Breast epithelium (tissue), 4 donors: ENCODE measurements at places on chromosomes 2 and 18. TPM values are rescaled to one million over a fixed set of nuclear protein-coding genes. Genes with fewer than 3 reads are reported as not detected.
A peak's percentile ranks its signal among the peaks of the same experiment; 100 is the strongest.

The ILKAP gene
- total RNA-seq: 43.9 TPM

DNA sequence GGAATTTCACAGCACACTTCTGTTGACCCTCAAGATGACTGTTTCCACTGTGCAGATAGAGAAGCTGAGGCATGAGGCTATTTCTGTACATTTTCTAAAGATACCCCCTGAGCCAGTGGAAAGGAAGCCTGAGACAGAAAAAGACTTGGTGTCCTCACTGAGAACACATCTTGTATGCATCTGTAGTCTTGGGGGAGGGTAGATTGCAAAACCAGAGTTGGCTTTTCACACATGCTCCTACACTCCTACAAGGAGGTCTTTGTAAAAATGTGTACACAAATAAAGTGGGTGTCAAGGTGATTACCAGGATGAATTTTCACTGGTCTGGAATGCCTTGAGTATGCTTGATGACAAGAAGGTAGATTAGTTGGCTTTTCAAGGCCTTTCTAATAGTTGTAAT is 98.0 kb downstream of the KCTD18 start:
- no peak for DNase-seq

DNA sequence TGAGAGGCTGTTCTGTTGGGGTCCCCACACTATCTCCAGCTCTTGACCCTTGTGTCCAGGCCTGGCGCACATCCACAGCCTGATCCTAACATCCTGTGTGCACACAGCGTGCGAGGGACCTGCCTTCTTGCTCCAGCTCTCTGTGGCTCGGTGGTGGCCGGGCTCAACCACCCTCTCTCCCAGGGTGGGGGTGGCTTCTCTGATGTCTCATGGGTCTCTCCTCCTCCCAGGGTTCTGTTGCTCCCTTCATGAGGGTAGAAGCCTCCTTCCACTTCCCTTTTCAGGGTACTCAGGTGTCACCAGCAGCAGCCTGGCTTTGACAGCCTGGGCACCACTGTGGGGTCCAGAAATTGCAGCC is 196.9 kb upstream of the RAB6C start:
- peak; percentile 40 for DNase-seq

GRCh38 chr2:104845946-104846785 is 7.7 kb upstream of the POU3F3 start:
- no peak for DNase-seq

DNA sequence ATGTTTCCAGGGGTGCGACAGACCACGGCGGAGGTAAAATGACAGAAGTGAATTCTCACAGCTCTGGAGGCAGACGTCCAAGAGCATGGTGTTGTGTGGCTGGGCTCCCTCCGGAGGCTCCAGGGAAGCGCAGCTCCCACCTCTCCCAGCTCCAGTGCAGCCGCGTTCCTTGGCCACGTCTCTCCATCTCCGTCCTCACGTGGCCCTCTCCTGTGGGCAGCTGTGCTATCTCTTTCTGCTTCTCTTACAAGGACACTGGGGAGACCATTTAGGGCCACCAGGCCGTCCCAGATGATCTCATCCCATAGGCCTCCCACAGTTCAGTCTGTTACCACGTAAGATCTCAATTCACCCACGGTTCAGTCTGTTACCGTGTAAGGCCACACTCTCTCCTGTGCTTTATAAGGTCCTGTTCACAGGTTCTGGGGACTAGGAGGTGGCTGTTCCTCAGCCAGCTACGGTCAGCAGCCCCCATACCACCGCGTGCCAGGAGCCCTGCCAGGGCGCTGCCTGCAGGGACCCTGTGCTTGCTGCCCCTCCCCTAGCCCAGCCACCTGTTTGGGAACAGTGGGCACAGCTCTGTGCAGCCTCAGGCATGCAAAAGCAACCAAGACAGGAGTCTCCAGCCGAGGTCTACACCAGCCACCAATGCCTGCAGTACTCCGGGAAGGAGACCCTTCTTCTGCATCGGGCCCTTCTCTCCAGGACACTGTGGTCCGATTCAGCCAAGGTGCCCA is 2.9 kb upstream of the MAB21L4 start:
- no peak for DNase-seq

The SCN7A gene
- 11.5 TPM for total RNA-seq

DNA sequence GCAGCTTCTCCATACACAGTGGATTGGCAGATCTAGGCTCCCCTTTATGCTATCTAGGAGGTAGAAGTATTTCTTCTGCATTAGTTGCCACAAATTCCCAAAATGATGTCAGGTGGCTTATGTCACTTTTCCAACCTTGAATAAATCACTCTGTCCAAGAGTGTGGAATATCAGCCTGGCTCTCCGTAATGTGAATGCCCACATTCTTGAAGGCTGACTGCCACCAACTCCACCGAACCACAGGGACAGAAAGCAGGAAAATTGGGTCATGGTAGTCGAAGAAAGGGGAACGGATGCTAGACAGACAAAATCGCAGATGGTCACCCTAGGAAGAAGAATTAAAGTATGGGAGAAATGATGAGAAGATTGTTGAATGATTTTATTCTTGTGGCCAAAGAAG is 624.9 kb upstream of the CDH2 start:
- DNase-seq: no peak

DNA sequence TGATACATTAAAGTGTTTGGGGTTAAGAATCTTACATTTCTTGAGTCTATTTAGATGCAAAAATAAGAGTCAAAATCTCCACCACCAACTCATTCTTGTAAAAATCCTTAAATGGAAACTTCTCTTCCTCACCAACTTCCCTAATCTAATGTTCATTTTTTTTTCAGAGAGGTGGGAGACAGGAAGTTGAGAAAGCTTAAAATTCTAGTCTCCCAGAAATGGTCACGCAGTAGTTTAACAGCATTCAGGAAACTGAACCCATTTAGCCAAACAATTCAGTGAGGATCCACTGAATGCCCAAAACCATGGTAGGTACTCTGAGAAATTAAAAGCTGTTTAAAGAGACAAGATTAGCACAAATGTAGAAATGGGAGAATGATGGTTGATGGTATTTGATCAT is 69.0 kb downstream of the TXNL1 start:
- no peak for DNase-seq

GRCh38 chr2:62141142-62141740 is 54.7 kb upstream of the B3GNT2 start:
- DNase-seq: no peak

GRCh38 chr2:159213296-159213695 is 73.2 kb downstream of the WDSUB1 start:
- DNase-seq: no peak

GRCh38 chr18:2857491-2858131 is 10.8 kb downstream of the EMILIN2 start:
- peak; percentile 61 for DNase-seq

The SH2D6 gene
- total RNA-seq: not detected

- no peak for DNase-seq
These were observed 12.8 kb downstream of the SLC30A3 start for GRCh38 chr2:27249891-27250651.

- DNase-seq: no peak
These were observed 958.8 kb upstream of the TMEFF2 start for GRCh38 chr2:193153576-193153975.

The CXCR1 gene
- 0.16 TPM for total RNA-seq

The SCYGR1 gene
- total RNA-seq: not detected

- no peak for DNase-seq
These were observed 65.7 kb downstream of the TMEM18 start for GRCh38 chr2:611519-611918.

GRCh38 chr2:191150600-191151330 is at the start of gene STAT4:
Gene STAT4, minus strand, starts transcription at chr2:191150994. Its CDS starts 2,791 bp downstream, at chr2:191148203.
- no peak for DNase-seq

The NLRC4 gene
- 2.6 TPM for total RNA-seq

GRCh38 chr2:100268986-100269385 is 53.3 kb downstream of the LONRF2 start:
- no peak for DNase-seq

- peak; percentile 61 for DNase-seq
These were observed 993 bp downstream of the RBMS1 start for GRCh38 chr2:160492401-160493226.

DNA sequence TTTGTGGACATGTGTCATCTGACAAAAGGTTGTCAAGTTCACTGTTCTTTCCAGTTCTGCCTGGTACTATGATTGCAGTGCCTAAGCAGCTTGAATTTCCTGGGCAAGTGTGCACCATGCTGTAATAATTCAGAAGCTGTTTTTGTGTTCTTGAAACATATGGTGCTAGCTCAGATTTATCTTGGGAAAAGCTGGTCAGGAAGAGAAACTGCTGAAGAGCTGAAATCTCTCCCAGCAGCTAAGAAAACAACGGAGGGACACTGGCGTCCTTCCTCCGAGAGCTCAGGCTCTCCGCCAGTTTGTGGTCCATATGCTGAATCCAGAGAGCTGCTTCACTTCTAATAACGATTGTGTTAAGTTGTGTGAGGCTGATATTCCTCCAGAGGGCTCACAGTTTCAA is 642.0 kb downstream of the DPP10 start:
- no peak for DNase-seq

The ZNF396 gene
- 7.8 TPM for total RNA-seq

GRCh38 chr2:28952836-28953211 is 28.3 kb upstream of the TOGARAM2 start:
- DNase-seq: no peak

DNA sequence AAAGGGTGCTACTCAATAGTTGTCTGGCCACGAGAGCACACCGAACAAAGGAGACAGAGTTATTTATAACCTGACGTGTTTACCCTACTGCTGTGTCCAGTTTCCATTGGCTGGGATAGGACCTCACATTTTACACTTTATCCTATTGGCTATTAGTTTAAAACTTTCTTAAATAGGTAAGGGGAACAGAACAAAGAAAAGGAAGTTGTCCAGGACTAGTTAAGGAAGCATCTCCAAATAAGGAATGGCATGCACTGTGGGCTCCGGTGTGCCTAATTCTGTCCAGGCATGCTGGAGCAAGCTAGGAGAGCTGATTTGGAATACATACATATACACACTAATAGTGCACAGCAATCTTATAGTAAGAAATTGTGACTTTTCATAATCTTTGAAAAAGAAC is 72.2 kb downstream of the CAB39 start:
- no peak for DNase-seq

GRCh38 chr2:201866643-201867473 is 60.5 kb downstream of the CDK15 start:
- DNase-seq: no peak

- DNase-seq: no peak
These were observed 31.4 kb downstream of the EPG5 start for GRCh38 chr18:45935591-45936335.

The DLGAP1 gene
- 0.96 TPM for total RNA-seq

The EMILIN1 gene
- total RNA-seq: 26.9 TPM

DNA sequence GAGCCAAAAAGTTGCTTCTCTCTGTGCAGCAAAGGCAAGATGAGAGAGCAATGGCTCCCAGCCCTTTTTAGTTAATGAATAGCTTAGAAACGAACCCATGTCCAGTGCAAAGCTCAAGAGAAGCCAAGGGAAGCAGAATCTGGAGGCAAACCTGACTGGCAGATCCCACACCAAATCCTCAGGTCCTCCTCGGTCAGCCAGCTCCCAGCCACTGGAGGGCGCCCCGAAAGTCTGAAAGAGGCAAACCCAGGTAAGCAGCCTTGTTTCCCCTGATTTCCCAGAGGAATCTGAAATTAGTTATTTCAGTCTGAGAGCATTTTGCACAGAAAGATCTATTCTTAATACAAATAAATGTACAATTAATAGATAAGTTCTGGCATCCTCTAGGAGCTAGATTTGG is 71.3 kb upstream of the PID1 start:
- no peak for DNase-seq

DNA sequence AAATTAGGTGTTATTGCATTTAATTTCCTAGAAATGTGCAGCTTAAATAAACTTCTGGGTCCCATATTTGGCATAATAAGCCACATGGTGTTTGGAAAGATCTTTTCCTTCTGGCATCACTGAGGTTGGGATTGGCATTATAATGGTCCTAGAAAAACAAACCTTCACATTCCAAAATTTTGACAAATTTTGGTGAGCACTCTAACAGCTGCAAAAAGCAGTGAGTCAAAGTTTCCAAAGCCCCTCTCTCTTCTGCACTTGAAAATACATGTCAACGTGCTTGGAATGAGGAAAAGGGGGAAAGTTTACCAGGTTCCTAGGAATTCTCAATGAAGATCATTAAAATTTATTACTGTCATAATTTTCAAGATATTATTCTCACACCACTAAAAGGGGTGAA is 77.8 kb upstream of the STK17B start:
- no peak for DNase-seq

- no peak for DNase-seq
These were observed 81.5 kb downstream of the CD226 start for GRCh38 chr18:69866212-69866611.

- DNase-seq: no peak
These were observed 495.8 kb upstream of the ACVR2A start for GRCh38 chr2:147348931-147349555.

DNA sequence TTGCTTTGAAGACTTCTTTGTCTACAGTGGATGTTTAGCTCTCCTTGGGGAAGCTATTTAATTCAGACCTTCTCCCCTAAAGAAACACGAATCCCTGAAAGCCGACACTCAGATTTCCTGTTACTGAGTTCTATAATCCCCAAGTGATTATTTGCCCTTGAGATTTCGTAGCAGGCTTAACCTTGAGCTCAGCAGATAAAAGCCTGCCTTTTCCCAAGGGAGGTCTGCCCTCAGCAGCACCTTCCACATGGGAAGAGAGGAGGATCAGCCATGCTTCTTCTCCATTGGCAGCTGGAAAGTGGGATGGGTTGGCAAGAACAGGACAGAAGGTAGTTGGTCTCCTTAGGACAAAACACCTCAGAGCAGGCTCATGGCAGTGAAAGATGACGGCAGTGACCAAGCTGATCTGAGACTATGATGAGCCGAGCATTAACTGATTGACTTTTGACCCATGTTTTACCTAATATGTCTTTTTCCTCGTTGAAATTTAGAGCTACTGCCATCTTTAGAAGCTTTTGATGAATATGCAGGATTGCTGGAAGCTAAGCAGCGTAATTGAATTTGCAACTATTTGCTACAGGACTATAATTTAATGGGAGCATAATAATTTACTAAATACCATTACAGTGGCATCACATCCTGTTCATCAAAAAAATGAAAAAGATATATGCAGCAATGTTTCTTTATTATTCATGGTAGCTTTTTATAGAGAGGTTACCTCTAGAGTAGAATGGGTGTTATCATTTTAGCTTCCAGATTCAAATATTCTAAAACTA is 511.1 kb upstream of the ID2 start:
- DNase-seq: no peak

GRCh38 chr2:70826696-70827350 is 6.4 kb upstream of the CLEC4F start:
- DNase-seq: no peak

DNA sequence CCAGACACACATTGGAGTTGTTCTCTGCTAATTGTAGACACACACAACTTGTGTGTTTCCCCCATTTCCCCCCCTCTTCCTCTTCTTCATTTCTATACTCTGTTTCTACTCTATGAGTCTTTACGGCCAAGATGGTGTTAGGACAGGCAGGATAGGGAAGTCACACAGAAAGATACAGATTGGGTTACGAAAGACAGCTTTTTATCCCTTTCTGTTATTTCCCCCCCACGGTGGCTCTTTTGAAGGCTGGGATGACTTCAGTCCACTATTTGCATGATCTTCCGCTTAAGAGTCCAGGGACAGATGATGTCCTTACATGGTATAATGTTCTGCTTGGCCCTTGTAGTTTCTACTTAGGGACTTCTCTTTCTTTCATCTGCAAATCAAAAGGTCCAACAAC is 1.6 kb upstream of the EMILIN2 start:
- DNase-seq: no peak

- no peak for DNase-seq
These were observed 5.8 kb downstream of the NPPC start for GRCh38 chr2:231920366-231920765.

GRCh38 chr2:178761759-178762371 is 45.4 kb downstream of the TTN start:
- DNase-seq: no peak

The YES1 gene
- 136 TPM for total RNA-seq

GRCh38 chr2:179106676-179107428 is 56.9 kb upstream of the CCDC141 start:
- DNase-seq: no peak
